ENCODE measurements at places on chromosomes 6 and 20. TPM values are rescaled to one million over a fixed set of nuclear protein-coding genes. Genes with fewer than 3 reads are reported as not detected.

Gene MAFB
- 1.5 TPM for total RNA-seq

Gene DHX16
- 31.7 TPM for total RNA-seq

Gene STMND1
- total RNA-seq: not detected

Gene MCCD1
- not detected for total RNA-seq

Gene SEL1L2
- total RNA-seq: not detected

Gene SLC2A10
- 8.0 TPM for total RNA-seq

Gene BIRC7
- total RNA-seq: 65.1 TPM

Gene KCNB1
- total RNA-seq: not detected

Measured in melanocyte of skin (primary cell).